Activated CD4-positive, alpha-beta T cell treated with anti-CD3 and anti-CD28 coated beads for 4 hours (primary cell): ENCODE measurements at places on chromosomes 2 and 18.
A peak's percentile ranks its signal among the peaks of the same experiment; 100 is the strongest.

DNA sequence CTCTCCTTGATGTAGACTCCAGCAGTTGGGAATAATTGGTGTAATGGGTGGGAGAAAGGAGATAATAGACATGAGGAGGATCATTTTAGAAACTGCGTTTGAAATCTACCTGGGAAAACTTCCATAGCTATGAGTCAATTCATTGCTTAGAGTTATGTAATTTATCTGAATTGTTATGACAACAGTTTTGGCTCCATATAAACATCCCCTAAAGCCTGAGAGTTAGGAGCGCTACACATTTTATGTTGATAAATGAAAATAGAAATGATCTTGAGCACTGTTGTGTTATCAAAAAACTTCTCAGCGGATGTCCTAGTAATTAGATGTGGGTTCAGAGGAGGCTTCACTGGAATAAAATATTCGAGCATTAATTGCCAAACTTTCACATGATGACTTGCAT is 573.4 kb downstream of the TSN start:
- no peak for DNase-seq

- no peak for DNase-seq
Measured at GRCh38 chr18:33010149-33010548, 237.3 kb upstream of the KLHL14 start.

GRCh38 chr2:18752667-18753422 is 163.5 kb upstream of the NT5C1B start:
- no peak for DNase-seq

GRCh38 chr2:36473230-36473629 is 117.7 kb downstream of the CRIM1 start:
- no peak for DNase-seq

- DNase-seq, result no peak
Measured at GRCh38 chr18:61236356-61237057, 96.7 kb upstream of the CDH20 start.

- DNase-seq, result no peak
Measured at GRCh38 chr2:130288467-130289403, 54.0 kb upstream of the IMP4 start.

- DNase-seq, result no peak
Measured at GRCh38 chr18:71598374-71598773, 945.8 kb downstream of the CBLN2 start.

GRCh38 chr18:55427951-55428350 is 160.0 kb downstream of the TCF4 start:
- no peak for DNase-seq

DNA sequence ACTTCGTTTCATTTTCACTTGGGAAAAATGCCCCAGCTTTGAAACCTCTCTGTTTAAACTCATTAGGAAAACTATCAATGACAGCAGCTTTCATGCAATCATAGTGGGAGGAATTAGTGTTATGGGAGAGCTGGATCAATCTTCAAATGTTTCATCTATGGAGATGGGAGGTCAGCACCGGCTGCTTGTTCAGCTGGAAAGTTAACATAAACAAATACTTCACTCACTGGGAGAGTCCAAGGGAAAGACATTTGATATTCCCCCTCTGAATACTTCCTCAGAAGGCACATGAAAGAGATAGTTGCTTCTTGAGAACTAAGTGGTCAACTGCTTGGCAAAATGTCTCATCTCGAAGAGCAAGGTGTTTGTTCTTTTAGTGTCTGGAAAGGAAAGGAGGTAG is 7.3 kb downstream of the LYPD1 start:
- DNase-seq, result no peak

DNA sequence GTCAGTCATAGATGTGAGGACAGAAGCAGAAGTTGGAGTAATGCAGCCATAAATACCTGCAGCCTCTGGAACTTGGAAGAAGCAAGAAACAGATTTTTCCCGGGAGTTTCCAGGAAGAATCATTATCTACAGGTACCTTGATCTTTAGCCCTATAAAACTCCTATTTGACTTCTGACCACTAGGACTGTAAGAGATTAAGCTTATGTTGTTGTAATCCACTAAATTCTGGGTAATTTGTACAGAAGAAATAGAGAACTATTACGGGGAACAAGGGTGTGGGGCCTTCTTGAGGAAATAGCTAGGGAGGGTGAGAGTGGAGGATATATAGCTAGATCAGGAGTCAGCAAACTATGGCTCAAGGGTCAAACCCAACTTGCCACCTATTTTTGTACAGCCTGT is 353.2 kb downstream of the SLC4A3 start:
- no peak for DNase-seq

DNA sequence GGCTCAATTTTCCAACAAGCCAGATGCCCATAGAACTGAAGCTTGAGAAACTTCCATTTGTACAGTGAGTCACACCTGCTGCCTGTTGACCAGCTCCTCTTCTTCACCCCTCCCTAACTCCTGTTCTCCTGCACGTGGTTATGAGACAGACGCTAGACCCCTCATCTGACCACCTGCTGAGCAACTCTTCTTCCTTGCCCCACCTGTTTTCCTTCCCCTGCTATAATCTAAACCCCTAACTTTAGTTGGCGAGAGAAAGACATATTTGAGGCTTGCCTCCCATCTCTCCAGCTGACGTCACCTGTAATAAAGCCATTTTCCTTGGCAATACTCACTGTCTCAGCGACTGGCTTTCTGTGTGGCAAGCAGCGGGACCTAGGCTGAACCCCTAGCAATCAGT is 22.3 kb upstream of the ITM2C start:
- no peak for DNase-seq

- DNase-seq, result no peak
Measured at GRCh38 chr18:55461848-55462247, 126.1 kb downstream of the TCF4 start.

DNA sequence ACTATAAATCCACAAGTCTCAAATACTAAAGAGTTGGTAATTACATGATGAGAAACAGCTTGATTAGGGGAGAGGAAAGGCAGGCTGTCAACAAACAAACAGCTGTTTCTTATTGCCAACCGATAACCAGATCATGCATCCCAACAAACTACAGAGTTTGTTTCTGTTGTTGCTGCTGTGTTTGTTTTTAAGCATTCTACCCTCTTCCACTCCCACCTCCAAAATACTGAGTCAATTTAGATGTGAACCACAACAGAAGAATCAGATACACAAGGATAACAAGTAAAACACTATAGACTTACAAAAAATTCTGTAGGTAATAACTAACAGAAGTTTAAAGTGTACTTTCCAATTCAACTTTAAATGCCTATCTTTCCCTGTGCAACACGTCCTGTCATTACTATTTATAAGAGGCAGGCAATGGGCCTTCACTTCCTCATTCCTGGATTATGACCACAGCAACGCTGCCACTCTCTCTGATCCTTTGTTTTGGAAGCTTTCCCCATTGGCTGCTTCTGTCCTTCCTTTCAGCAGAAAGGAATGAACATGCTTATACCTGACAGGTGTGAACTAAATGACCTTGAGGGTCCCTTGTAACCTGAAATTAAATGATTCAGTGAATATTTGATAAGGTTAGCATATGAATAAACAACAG is 152.0 kb downstream of the SRBD1 start:
- DNase-seq, result no peak

DNA sequence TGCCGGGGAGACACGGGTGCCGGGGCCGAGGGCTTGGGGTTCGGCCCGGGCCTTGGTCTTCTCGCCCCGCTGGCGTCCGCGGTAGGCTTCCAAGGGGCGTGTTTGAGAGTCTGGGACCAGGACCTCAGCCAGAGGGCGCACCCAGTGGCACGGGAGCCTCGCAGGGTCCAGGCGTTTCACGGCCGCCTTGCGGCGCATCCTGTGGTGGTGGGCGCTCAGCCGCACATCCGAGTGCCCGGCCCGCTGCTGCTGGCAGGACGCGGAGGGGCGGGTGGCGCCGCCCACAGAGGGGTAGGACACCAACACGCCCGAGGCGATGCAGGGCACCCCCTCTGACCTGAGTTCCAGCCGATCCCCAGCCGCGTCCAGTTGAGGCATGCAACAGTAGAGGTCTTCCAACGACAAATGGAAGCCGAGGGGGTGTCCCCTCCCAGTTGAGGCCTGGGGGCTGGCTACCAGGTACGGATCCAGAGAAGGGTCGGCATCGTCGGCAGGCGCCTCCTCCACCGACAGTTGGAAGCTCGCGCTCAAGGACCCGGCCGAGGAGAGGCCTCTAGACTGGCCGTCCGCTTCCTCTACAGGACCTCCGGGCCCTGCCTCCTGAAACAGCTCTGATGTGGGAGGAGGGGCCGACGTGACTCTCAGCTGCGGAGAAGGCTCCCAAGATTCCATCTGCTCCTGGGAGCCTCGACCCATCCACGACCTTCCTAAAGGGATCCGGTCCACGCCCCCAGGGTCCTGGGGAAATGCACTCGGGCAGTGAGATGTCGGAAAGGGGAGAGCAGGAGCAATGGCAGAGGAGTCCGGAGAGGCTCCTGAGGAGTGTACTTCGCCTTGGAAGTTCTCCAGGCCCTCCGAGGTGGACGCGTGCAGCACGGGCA is 6.3 kb downstream of the C2orf81 start:
- DNase-seq, result peak; percentile 17

- no peak for DNase-seq
Measured at GRCh38 chr2:67561457-67561965, 164.4 kb downstream of the ETAA1 start.

DNA sequence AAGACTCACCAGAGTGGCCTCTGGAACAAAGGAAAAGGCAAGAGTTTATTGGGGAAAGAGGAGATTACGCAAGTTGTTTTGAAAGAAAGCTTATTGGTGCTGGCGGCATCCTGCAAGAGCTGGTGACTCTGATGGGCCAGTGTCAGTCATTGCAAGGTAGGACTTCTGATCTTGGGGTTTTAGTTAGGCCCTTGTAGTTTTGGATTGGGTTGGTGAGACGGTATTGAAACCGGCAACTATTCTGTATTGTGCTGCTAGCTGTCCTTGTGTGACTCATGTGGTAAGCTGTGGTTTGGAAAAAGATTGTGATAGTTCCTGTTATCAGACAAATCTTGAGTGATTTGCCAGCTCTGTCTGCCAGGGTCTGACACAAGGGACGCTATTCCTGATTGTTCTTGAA is 159.1 kb upstream of the PIEZO2 start:
- DNase-seq, result no peak

DNA sequence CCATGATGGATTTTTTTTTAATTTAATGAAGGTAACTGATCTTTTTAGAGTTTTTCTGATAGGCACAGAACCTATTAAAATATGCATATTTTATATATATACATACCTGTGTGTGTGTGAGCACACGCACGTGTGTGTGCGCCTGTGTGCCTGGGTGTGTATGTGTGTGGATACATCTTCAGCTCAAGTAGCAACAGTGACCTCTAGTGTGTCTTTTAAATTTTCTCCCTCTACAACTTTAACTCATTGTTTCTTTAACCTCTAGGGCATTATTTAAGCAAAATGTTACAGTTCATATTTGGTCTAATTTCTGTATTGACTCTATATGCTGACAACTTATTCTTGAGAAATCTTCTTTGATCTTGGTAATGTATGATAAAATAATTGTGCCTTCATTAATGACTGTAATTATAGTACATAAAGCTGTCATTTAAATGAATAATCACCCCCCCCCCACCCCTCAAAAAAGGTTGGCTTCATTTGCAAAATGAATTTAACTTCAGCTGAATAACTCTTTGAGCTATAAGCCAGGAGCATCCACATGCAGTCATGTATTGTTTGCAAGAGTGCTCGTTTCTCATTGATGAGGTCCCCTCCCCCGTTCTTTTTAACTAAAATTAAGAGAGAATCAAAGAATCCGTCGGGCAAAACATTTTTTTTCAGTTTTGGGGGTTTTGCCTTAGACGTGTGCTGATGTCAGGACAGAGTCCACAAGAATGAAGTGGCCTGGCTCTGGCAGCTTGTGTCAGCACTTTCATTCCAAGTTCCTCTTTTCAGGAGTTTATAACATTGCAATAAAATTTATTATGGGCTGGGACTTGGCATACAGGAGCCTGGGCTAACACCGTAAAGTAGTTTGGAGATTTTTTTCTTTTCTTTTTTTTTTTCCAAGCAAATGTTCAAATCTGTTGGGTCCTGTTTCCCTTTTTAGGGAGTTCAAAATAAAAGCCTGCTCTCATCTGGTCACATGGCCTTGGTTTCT is 80.0 kb downstream of the ETAA1 start:
- DNase-seq, result no peak

DNA sequence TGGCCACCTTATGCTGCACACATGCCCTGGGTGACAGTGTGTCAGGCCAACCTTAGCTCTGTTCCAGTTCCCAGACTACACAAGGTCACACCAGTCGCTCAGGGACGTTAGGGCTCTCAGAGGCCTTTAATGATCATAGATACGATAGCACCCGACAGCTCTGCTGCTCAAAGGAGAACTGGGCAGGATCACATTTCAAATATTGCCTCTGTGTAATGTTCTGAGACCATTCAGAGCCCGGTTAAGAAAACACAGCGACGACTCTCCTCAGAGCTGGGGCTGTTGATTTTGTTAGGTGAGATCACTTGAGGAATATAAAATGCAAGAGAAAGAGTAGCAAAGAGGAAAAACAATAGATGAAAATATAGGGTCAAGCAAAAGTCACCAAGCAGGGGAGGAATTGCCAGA is 166.6 kb upstream of the TANK start:
- DNase-seq, result no peak

DNA sequence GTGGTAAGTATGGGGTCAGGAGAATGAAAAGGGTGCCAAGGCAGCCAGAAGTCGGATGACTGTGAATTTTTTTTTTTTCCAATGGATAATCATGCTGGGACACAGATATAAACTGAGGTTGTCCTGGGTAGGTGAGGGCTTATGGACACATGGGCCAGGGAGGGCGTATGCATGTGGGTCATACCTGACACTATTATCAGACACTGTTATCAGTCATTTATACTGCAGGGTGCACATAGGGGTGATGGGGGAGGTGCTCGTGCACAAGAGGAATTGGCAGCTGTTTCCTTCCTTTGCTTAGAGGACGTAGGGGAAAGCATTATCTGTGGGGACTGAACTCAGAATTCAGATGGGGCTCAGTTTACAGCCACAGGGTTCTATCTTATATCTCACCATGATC is 10.1 kb downstream of the CTIF start:
- DNase-seq, result no peak

GRCh38 chr2:3319134-3319533 is 58.5 kb downstream of the EIPR1 start:
- DNase-seq, result no peak

GRCh38 chr2:72144632-72145288 is 2.9 kb downstream of the CYP26B1 start:
- no peak for DNase-seq

DNA sequence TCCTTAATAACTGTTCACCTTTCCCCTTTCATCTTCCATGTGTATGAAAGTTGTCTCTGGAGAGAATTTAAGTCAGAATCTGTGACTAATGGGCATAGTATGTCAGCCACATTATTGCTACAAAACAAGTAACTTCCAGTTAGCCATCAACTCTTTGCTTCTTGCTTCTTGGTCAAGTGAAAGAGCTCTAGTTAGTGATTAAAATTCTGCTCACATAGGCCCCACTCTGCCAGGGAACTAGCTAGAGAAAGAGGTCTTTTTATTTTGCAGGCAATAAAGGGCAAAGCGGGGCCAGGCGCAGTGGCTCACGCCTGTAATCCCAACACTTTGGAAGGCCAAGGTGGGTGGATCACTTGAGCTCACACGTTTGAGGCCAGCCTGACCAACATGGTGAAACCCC is 64.6 kb downstream of the COLEC12 start:
- no peak for DNase-seq
